ENCODE measurements at places on chromosomes 2 and 18.

GRCh38 chr2:85791704-85792565 is 38.1 kb downstream of the ATOH8 start:
- DNase-seq: no peak

GRCh38 chr2:214005337-214005736 is 405.5 kb upstream of the VWC2L start:
- no peak for DNase-seq

DNA sequence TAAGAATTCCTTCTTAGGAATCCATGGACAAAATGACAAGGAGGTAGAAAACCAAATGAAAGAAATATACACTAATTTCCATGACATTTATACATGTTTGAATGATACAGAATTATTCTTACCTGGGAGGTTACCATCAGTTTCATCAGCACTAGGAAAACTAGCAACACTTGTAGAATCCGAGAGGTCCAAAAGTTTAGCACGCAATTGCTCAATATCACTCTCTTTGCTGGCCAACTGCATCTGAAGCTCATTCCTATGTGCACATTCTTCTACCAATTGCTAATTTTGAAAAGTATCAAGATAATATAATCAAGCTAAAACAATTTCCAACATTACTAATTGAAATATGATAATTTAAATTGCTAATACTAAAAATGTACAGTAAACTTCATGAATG is 144.8 kb downstream of the ROCK1 start:
- no peak for DNase-seq

DNA sequence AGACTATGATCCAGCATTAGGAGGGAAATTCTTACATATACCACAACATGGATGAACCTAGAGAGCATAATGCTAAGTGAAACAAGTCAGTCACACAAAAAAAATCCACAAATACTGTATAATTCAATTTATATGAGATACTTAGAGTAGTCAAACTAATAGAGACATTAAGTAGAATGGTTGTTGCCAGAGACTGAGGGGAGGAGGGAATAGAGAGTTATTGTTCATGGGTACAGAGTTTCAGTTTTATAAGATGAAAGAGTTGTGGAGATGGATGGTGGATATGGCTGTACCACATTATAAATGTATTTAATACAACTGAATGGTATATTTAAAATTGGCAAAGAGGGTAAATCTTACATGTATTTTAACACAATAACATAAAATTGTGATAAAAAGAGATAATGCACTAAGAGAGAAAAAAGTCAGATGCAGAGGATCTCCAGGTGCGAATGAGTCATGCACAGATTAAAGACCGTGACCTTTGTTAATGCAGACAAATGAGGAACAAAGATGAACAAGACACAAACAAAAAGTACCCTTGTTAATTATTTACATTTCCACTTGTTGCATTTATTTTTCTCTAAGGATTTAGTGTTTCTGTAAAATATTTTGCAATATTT is 541.7 kb upstream of the MEX3C start:
- no peak for DNase-seq

DNA sequence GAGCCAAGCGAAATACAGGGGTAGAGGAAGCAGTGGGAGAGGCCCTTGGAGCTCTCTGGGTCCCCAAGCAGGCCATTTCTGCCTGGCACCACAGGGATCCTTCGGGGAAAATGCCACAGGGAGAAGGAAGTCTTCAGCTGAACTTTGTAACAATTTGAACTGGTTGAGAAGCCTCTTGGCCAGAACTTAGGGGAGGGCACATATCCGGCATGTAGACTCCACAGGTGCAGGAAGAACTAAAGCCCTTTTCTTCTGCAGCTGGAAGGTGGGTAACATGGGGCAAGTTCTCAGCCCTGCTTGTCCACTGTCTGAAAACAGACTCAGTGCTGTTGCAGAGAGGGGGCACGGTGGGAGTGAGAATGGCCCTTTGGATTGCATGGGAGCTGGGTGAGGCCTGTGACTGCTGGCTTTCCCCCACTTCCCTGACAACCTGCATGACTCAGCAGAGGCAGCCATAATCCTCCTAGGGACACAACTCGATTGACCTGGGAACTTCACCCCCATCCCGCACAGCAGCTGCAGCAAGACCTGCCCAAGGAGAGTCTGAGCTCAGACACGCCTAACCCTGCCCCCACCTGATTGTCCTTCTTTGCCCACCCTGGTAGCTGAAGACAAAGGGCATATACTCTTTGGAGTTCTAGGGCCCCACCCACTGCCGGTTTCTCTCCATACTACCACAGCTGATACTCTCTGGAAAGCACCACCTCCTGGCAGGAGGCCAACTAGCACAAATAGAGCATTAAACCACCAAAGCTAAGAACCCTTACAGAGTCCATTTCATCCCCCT is 101.6 kb upstream of the FAM136A start:
- DNase-seq: no peak

DNA sequence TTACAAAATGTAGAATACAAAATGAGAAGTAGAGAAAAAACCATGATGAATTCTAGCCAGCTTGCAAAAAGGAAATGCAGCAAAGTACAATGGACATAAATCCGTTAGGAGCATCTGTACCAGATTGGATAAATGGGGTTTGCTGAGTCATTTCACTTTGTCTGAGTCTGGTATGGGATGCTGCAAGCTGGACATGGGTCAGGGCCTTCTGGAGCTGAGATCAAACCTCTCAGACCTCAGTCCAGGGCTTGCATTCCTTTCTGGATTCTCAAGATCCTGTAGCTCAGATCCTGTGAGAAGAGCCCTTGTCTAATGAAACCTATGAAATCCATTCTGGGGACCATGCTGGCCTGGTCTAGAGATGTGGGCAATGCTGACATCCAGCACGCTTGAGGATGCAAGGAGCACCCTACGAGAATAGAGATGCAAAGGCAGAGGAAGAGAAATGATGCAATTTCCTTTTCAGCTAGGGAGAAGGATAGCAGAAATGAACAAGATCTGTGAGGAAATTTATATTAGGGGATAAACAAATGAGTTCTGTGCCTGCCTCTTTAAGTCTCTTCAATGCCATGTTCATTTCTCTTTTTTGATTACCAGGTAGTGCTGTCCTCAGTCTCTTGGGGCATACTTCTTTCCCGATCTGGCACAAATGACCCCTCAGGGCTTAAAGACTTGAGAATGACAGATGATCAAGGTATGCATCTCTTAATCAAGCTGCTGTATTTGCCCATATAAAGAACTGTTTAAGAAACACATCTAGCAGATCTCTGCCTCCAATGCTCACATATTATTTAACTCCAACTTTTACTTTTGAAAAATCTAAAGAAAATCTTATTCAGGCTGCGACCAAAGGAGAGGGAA is 230.4 kb downstream of the MEIS1 start:
- DNase-seq: no peak

DNA sequence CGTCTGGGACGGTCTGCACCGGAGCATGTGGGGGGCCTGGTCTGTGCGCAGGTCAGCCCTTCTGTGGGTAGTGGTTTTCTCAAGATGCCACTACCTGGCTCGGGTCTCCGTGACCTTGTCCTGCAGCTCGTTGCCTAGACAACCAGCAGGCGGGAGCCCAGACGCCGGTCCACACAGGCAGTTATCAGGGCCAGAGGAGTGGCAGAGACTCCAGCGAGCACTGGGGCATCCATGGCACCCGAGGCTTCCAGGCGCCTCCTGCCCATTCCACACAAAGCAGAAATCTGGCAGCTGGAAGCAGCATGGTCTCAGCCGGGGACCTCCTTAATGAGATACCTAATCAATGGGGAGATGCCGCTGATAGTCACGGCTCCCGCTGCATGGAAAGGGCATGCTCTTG is 156.1 kb downstream of the FAM210A start:
- DNase-seq: no peak

- DNase-seq: no peak
These were observed 255.0 kb downstream of the CAMKMT start for GRCh38 chr2:44616667-44617155.

DNA sequence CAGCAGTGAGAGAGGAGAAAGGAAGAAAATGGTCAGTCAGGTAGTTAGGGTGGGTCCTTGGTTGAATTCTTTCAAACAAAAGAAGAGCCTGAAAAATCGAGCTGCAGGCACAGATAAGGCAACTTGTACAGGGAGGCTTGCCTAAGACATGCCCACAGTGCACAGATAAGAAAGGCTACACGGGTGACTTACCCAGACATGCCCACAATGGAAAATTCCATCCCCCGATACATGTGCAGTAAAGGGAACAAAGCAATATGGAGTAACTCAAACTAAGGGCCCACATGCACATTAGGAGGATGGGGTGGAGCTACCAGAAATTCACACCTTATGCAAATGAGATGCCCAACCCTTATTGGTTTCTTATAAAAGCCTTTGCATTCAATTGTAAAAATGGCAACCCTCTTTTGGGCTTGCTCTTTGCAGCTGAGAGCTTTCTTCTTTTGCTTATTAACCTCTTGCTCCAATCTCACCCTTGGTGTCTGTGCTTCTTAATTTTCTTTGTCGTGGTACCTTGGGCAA is 110.3 kb upstream of the RMP24 start:
- DNase-seq: no peak

DNA sequence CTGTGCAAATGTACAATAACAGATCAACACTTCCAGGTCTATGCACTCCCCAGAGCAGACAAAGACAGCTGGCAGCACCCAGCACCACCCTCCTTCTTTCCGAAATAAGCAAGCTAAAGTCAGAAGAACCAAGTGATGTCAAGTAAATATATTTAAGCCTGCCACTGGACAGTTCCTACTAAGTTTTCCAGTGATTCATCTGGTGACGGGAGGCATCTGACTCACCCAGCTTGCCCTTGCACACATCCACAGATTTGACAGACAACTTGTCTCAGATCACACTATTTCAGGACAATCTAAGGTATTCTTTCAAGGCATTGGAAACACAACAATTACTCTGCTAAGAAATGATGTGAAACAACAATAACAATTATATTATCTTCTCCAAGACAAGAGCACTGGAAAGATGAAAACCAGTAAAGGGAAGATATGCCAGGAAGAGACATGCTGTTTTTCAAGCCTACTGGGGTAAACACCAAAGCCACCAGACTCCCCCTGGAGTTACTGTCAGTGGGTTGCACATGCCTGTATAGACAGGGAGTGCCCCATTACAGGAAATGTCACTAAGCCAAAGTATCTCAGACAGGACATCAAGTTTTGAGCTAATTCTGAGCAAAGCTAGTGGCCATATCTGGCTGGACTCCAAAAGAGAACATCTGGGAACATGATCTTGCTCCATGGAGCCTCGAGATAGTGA is 287.9 kb upstream of the KLHL29 start:
- DNase-seq: no peak

- DNase-seq: no peak
These were observed 437.6 kb downstream of the DLGAP1 start for GRCh38 chr18:4017480-4017879.

GRCh38 chr2:223601932-223602666 is at the start of gene SCG2:
Gene SCG2, minus strand, starts transcription at chr2:223602361. Its CDS starts 3,079 bp downstream, at chr2:223599282.
- peak; percentile 13 for DNase-seq

GRCh38 chr18:48734460-48734859 is 195.6 kb downstream of the CTIF start:
- DNase-seq: no peak

DNA sequence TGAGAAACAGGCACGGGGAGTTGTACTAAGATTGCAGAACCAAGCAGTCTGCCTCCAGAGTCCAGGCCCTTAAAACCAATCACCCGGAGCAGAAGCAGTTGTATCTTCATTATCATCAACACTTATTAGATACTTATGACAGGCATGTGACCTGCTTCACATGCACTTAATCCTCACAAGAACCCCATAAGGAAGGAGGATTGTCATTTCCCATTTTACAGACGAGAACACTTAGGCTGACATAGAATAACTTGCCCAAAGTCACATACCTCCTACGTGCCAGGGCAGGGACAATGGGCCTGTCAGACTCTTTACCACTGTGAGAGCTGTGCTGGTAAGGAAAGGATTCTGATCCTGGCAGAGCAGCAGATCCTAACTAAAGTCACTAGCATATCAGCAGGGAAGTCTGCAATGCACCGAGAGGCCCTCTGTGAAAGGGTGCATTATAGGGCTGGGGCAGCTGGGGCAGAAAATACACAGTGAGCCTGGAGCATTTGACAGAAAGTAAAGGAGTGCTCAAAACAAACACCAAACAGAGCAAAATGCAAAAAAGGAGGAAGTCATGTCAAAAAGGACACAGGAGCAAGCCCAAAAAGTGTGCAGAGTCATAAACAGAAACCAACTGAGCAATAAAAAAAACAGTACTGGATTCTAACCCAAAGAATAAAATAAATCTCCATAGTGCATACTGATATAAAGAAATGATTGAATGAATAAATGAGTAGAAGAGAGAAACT is 55.9 kb upstream of the SP3 start:
- no peak for DNase-seq

DNA sequence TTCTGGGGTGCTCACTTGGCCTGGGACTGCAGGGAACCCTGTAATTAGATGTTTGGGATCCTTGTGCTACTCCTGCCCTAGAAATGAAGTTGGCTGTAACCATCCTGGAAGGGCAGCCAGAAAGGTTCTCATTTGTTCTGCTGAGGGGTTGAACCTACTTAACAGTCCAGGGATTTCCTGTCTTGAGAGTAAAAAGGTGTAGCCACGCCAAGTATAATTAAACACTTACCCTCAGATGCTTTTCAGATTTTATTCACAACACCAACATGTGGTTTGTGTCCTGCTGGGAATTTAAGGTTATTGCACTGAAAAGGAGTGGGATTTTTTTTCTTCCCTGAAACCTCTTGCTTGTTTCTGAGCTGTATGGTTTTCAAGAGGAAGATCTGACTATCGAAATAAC is 222.4 kb upstream of the APCDD1 start:
- DNase-seq: no peak

DNA sequence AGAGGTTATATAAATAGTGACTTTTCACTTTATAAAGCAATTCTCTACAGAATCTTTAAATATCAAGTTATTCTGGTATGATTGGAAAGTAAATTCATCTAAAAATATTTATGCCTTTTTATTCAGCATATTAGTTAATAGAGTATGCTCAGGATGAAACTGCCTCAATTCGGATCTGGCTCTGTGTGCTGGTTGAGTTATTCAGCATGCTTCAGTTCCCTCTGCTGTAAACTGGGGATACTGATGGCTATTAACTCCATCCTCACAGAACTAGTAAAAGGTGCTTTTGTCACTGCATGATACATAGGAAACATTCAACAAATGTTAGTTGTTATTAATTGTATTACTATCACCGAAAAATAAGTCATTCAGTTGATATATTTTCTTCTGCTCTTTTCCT is 250.3 kb downstream of the NRXN1 start:
- no peak for DNase-seq

DNA sequence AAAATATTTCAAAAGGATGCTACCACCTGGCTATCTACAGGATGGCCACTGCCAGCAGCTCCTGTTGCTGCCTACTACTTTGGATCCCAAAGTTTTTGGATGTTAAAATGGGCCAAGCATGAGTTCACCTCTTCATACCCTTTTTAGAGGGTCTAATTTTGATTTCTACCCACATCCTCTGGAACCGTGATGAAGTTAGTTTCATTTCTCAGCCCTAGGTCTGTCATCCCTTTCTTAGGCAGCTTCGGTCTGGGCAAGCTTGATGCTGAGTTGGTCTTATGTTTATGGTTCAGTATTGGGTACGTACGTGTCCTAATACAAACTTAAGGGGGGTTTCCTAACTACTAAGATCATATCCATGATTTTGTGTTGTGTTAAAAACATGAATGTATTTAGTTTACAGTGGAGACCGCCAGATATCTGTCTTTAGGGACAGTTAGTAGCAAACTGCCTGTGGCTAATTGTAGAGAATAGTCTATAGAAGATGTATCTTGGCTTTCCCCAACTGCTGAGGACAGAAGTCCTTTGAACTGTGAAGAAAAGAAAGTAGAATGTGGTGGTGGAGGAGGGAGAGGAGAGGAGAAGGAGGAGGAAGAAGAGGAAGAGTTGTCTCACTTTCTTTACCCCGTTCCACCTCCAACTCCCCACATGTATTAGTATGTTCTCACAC is 184.9 kb downstream of the UBE2E3 start:
- no peak for DNase-seq

- DNase-seq: no peak
These were observed 85.1 kb downstream of the ANTXR1 start for GRCh38 chr2:69097891-69098655.
